ENCODE measurements at places on chromosomes 2 and 18.

DNA sequence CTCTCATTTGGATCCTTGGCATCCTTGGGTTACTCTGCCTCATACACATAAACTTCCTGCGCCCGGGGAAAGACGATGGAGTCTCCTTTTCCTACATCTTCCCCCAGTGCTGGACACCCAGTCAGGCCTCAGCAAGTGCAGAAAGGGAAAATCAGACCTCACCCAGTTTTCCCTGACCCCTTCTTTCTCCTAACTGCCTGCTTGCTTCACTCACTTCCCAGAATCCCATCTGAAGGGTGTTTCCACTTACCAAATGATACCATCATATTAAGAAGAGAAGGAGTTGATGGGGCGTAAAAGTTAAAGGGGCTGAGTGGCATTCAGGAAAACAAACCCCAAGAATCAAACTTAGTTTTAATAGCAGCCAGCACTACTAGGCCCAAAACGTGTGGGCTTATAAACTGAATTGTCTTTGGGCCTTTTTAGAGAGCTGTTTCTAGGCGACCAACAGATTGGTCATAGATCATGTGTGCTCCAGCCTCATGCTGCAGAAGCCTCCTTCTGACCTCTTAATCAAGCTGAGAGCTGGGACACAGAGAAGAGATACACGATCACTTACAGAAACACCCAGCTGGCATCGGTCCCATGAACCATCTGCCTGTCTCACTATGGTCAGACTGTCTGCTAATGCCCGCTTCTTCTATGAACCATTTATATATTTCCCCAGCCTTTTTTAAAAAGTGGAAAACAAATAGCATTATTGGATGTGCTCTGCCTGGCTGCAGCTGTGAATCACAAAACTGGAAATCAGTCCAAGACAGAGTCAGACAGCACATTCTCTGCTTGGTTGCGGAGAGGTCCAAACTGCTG, 165.7 kb upstream of the SLC14A2 start:
- DNase-seq: no peak

DNA sequence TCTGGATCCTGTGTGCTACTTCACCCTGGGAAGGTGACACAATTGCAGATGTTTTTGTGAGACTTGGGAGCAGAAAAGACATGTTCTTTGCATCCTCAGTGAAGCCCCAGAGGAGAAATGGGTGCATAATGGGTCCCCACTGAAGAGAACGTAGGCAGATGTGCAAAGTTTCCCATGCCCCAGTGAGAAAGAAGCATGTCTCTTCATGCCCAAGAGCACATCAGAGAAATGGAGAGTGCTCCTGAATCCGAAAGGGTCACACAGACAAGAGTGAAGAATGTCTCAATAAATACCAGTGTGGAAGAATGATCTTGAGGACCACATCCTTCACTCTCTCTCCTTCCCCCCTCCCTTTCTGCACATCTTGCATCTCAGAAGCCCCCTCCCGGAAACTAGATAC, 167.7 kb downstream of the TMEM247 start:
- DNase-seq: no peak

GRCh38 chr2:73516033-73516432, 126.2 kb downstream of the NAT8 start:
- no peak for DNase-seq

GRCh38 chr2:23135481-23136100, 249.4 kb upstream of the KLHL29 start:
- no peak for DNase-seq

DNA sequence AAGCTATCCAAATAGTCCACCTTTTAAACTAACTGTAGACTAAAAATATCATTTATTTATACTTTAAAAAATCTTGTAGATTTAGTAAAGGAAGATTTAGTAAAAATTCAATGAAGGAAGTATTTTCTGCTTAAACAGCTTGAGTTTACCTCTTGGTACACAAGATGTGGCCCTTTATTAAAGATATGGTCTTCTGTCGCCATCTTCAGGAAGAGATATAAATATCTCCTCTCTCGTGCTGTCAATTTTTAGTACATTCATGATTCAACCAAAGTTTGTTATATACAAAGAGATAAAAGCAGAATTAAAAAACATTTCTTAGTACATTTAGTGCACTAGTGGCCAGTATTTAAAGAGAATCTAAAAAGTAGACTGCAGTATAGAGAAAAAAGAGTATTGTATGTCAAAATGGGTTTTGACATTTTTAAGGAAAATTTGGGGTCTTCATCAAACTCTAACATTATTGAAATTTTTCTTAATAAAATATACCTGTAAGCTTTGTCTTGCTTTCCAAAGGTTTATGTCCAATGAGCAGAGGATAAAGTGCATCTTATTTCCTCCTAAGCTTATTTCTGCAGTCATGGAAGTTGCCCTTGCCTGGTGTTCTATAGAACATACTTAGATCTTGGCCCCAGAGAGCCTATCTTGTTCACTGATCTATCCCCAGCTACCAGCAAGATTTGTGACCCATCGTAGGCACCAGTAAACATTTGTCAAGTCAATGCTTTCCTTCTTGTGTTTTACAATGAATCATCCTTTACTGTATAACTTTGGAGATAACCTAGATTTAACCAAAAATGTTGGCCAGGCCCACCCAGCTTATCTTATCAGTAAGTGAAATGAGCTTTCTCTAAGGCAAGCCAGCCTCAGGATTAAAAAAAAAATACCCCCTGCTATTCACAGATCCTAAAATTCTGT, 18.5 kb upstream of the EML6 start:
- DNase-seq: no peak

DNA sequence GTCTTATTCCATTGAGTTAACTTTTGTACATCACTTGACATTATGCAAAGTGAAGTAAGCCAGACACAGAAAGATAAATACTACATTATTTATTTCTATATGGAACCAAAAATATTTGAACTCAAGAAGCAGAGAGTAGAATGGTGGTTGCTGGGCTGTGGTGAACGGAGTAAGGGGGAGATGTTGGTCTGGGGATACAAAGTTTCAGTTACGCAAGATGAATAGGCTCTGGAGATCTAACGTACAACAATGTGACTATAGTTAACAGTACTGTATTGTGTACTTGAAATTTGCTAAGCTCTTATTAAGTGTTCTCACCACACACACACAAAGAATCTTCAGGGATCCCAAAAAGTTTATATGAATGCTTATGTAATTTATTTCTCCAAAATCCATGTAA, 124.8 kb upstream of the VWC2L start:
- no peak for DNase-seq

GRCh38 chr2:74833418-74834233, at the start of gene HK2:
HK2 (plus strand) TSS chr2:74834127; CDS start chr2:74834581, 454 bp downstream.
- peak; percentile 67 for DNase-seq

DNA sequence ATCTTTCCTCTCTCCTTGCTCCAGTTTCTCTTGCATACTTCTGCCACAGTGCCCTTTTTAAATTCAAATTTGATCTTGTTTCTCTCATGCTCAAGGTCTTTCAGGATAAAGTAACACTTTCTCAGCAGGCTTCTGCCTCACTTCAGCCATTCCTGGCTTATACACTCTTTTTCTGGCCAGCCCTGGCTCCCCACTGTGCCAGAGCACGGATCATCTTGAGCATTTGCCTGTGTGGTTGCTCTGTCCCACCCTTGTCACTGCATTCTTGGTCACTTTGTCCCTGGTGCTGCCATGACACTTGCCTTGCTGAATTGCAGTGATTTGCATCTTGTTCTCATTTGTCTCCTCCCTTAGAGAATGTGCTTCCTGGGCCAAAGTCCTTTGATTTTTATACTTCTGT, 634.3 kb downstream of the TMEM182 start:
- no peak for DNase-seq

DNA sequence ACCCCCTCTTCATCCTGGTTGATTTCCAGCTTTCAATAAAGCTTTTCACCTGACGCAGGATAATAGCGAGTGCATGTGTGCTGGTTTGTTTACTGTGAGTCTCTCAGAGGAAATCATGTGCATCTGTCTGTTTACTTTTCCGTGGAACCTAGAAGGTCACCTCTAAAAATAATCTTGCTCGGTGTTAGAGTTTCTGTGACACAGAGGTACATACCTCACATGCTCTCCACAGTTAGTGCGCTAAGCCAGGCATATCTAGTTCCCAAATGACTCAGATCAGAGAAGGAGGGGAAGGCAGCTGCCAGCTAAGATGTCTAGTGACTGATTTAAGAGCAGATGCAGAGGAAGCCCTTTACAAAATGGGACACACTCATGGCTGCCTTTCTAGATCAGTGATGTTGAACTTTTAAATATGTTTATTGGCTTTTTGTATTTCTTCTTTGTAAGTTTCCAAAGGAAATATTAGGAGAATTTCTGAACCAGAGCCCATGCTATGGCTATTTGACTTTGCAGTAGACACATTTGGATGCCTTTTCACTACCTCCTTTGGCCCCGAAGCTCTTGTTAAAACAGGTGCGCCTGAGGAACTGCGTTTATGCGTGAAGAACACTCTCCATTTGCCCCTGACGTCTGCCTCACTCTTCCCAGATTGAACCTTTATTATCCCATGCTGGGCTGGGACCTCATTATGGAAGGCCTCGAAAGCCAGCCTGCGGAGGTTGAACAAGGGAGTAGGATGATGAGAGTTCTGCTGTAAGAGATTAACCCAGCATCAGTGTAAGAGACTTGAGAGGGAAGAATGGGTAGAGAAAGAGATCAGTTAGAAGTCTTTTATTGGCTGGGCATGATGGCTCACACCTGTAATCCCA, 145.6 kb downstream of the FAM161A start:
- no peak for DNase-seq

DNA sequence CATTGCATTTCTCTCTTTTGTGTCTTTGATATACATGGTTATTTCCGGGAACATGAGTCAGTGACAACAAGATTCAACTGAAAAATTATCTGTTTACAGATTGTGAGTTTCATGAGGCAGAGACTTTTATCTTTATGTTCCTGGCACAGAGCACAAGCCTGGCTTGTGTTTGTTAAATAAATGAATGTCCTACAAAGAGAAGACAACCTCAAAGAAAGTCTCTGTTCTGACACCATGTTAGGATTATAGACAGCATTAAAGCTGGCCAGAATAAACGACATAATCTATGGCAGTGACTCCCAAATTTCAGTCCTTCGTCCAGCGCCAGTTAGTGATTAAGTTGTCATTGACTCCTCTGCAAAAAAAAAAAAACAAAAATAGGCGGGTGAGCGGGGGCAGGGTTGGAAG, 97.4 kb upstream of the DNAJC10 start:
- no peak for DNase-seq

- DNase-seq: no peak
These were observed 44.8 kb downstream of the RRM2 start for GRCh38 chr2:10167316-10167715.

GRCh38 chr18:63137999-63138435, 181.6 kb downstream of the BCL2 start:
- DNase-seq: no peak

DNA sequence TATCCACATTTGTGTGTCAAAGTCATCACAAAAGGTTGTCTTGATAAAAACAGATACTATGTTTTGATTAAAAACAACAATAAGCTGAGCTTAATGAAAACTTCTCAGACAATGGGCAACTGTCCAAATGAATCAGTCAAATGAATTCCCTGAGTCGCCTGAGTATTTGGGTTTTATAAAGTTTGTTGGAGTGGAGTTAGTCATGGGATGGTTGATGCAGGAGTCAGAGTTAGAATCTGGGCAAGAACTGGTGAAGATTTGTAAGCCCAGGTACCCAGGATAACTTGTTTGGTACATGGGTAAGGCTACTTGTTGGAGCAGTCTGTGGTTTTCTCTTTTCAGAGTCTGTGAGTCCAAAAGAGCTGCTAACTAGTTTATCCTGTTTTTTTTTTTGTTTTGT, 34.4 kb upstream of the RAPGEF4 start:
- no peak for DNase-seq

- no peak for DNase-seq
These were observed 396.3 kb downstream of the RIT2 start for GRCh38 chr18:42719221-42719620.

Data from activated CD8-positive, alpha-beta memory T cell treated with anti-CD3 and anti-CD28 coated beads for 4 hours (primary cell).